ENCODE measurements at places on chromosomes 3 and 15.

DNA sequence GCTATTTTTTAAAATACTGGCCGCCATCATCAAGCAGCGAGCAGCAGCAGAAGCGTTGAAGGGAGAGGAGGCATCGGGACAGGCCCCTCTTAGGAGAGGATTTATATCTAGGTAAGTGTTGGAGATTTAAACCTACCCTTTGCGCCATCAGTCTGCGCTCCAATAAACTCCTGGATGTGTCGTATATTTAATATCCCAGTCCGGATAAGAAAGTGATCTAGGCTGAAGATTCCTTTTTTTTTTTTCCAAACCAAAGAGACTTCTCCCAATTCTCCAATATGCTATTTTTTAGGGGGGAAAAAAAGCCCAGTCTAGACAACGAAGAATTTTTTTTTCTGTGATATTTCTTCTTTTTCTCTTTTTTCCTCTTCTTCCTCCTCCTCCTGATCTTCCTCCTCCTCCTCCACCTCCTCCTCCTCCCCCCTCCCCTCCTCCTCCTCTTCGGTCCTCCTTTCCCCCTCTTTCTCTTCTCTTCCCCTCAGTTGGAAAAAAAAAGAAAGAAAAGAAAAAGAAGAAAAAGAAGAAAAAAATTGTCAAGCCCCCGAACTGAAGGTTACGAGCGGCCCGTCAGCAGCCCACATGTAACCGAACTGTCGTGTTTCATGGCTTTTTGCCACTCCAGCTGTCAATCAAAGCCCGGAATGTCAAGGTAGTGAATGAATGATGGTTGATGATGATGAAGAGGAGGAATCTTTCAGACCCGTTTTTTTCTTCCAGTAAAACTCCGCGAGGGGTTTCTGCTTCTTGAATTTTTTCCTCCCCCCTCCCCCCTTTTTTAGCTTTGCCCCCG is 835 bp downstream of the MEIS2 start:
- DNase-seq: no peak

DNA sequence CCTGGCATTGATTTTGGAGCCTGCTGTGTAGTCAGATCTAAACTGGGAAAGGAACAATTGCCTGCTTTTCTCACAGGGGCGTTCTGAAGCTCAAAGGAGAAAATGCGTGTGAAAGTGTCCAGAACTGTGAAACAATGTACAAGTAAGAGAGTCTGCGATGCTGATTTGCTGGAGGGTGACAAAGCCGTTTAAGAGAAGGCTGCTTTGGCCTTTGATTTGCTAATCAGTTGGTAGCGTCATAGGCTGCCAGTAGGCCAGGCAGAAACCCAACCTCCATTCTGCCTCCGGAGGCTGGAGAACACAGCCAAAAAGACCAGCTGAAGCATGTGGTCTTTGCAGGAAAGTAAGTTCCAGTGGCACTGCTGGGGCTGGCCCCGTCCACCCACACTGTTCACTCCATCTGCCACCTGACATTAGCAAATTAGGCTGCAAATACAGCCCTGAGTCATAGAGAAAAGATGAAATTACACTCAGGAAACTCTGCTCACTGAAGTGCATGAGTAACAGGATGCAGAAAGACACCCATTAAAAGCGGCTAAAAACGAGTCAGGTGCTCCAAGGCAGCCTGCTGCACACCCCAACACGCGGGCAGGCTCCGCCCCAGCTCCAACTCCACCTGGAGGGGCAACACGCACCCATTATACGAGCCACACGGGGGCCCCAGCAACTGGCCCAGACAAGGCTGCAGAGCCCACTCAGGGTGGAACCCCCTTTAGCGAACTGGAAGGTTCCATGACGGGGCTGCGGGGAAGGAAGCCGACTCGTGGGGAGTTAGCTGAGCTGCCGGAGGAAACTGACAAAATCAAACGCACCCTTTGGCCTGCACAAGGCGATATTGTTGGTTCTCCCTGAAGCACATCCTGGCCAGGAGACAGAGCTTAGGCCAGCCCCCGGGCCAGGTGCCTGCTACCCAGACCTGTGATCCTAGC is 31.6 kb downstream of the ZDHHC19 start:
- DNase-seq: peak; percentile 89

- peak; percentile 37 for DNase-seq
These were observed at the start of gene STAB1 for GRCh38 chr3:52494886-52495495. TSS of gene STAB1 (plus strand) at chr3:52495338. CDS start at chr3:52495414, 76 bp downstream.

DNA sequence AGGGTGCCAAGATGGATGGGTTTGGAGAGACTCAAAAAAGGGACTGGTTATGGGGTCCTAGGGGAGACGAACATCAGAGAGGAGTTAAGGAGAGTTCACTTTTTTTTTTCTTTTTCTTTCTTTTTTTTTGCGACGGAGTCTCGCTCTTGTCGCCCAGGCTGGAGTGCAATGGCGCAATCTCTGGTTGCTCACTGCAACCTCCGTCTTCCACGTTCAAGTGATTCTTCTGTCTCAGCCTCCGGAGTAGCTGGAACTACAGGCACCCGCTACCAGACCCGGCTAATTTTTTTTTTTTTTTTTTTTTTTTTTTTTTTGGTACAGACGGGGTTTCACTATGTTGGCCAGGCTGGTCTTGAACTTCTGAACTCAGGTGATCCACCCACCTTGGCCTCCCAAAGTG is 1.2 kb downstream of the SPINT1 start:
- peak; percentile 37 for DNase-seq

- DNase-seq: no peak
These were observed 29.1 kb downstream of the CRYGS start for GRCh38 chr3:186515125-186515524.

- DNase-seq: no peak
These were observed 63.1 kb upstream of the TSEN2 start for GRCh38 chr3:12421132-12421531.

Measured in suppressor macrophage treated with lipopolysaccharide for 4 hours (primary cell).